ENCODE measurements at places on chromosomes 3 and 15.

- peak; percentile 20 for DNase-seq
Measured at GRCh38 chr3:112557976-112558375, 3.8 kb downstream of the ATG3 start.

GRCh38 chr3:79039192-79039591, 728.6 kb downstream of the ROBO1 start:
- DNase-seq: no peak

DNA sequence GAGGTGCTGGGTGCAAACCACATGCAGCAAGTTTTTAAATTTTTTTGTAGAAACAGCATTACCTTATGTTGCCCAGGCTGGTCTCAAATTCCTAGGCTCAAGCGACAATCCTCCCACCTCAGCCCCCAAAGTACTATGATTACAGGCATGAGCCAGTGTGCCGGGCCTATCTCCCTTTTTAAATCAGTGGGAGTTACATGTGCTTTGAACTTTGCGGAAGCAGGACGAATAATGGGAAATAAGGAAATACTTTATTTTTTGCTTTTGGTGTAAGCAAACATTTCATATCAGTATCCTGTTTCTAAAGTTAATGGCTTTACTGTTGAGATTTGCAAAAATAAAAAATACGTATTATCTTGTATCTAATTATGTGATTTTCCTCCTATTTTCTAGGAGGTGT, 9.1 kb downstream of the NR1D2 start:
- no peak for DNase-seq

DNA sequence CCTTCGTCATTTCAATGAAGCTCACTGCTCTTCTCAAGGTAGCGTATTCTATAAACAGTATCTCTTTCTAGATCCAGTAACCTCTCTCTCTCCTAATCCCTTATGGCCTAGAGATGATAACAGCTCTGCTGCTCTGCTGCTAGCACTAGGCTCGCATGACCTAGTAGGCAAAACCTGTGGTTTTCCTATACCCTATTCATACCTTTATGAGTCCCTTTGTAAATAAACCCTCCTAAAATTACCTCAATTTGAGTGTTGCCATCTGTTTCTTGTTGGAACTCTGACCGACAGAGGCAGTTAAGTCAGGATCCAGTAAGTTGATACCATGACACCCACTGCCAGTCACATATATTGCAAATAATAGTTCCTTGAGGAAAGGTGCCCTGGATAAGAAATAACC, 7.3 kb downstream of the CCDC14 start:
- DNase-seq: no peak

- no peak for DNase-seq
Measured at GRCh38 chr15:88321271-88321670, 64.7 kb upstream of the NTRK3 start.

GRCh38 chr3:78130741-78131290, 1090.9 kb downstream of the ROBO2 start:
- no peak for DNase-seq

- no peak for DNase-seq
Measured at GRCh38 chr3:133512416-133513089, 60.9 kb upstream of the CDV3 start.

DNA sequence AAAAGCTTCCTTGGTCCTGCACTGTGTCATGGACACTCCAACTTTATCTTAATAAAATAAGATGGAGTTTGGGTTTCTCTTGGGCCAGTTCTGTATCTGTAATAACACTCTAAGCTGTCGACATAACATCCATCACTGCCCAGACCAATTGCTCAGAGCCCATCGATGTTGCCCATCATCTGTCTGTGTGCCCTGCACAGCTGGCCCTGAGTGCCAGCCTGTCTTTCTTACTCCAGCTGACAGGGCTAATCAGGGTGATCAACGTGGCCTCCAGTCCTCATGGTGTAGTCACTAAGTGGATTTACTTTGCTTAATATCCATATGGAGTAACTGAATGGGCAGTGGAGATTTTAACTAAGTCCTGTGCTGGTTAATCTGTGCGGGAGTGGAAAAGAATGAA, 419.8 kb upstream of the TPM1 start:
- DNase-seq: no peak

DNA sequence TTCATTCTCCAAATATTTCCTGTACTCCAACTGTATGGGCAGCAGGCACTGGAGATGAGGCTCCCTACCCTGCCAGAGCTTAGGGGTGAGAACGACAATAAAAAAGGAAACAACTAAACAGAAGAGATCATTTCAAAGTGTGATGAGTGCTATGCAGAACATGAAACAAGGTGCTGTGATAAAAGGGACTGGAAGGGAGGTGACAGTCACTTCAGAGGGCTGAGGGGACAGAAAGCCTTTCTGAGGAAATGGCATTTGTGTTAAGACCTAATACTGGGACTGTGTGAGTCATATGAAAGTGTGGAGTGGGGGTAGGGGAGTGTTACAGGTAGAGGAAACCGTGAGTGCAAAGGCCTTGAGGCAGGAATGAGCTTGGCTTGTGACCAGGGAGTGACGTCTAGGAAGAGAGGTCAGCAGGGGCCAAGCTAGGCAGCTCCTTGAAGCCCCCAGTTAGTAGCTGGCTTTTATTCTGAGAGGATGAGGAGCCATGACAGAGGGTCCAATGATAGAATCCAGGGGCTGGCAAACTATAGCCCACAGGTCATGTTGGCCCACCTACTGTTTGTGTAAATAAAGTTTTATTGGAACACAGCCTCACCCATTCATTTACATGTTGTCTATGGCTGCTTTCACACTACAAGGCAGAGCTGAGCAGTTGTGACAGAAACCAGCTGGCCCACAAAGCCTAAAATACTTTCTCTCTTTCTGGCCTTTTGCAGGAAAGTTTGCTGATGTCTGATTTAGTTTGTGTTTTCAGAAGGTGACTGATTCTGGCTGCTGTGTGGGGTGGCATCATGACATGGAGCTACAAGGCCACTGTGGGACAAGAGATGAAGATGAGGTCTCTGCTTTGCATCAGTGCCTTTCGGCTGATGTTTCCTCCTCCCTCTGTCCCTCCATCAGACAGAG, 56.6 kb downstream of the LSM3 start:
- no peak for DNase-seq

Measured in suppressor macrophage (primary cell).